ENCODE measurements at places on chromosomes 1 and 21.

GRCh38 chr1:47523835-47524215 is 86.0 kb downstream of the FOXD2 start:
- no peak for DNase-seq

DNA sequence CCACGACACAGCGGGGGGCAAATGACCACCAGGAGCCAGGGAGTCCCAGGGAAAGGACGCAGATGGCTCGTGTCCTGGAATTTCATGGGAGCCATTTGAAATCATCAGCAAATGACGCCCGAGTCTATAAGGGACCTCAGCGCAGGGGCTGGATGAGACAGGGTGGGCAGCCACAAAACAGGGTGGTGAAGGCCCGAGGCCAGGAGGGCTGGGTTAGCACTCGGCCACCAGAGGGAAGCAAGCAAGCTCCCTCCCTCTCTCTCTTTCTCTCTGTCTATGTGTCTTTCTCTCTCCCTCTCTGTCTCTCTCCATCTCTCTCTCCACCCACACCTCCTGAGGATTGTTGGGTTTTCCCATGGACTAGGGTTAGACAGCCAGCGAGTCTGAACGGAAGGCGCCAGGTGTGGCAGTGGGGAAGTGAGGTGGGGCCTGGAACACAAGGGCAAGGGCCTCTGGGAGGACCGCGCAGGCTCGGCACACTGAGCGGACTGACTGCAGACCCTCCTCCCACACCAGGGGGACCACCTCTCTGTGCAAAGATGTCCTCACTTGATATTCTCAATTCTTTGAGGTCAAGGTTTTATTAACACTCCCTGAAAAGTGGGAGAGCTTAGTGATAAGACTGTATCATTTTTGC is 73.8 kb upstream of the TMPRSS2 start:
- no peak for DNase-seq

- no peak for DNase-seq
Observed at GRCh38 chr1:54809496-54810074, 8.5 kb upstream of the TTC22 start.

GRCh38 chr1:209758400-209758799 is 2.5 kb downstream of the TRAF3IP3 start:
- no peak for DNase-seq

GRCh38 chr1:208042868-208043267 is 131.9 kb upstream of the CD34 start:
- DNase-seq = no peak

- DNase-seq = no peak
Observed at GRCh38 chr1:194366705-194367104, 1180.3 kb upstream of the B3GALT2 start.

DNA sequence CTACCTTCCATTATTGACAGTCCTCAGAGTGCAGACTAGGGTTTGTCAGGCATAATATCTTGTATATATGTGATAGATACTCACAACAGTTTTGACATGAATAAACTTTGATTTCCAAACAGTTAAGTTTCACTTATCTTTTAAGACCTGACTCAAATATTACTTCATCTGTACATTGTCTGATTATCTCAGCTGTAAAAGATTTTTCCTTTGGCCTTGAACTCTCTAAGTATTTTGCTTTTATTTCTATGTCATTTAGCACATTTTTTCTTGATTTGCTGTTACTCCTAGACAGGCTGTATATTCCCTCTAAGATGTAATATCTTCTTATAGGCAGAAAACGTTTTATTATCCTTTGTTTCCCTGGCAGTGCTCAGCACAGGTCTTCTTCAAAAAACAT is 65.6 kb upstream of the DMRTA2 start:
- no peak for DNase-seq

- DNase-seq = no peak
Observed at GRCh38 chr1:100335436-100335835, 16.9 kb upstream of the CDC14A start.

- no peak for DNase-seq
Observed at GRCh38 chr1:17113963-17114362, 5.3 kb downstream of the PADI2 start.

- DNase-seq = no peak
Observed at GRCh38 chr1:234229581-234230387, 143.5 kb upstream of the COA6 start.

DNA sequence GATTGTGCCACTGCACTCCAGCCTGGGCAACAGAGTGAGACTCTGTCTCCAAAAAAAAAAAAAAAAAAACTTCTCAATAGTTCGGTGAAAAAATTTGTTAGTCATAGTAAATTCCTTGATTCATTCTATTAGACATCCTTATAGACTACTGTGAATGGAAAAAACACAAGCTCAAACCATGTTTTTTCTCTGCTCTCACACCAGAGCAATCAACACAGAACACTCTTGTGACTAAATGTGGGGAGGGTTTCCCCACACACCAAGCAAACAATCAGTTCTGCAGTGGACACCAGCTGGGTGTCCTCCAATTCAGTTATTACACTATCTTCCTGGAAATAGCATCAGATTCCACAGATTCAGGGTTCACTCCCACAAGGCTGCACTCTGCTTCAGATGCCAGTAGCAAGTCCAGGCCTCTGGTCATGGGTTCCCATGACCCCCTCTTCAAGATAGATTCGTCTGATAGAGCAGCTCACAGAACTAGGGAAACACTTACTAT is 69.1 kb upstream of the TEKT2 start:
- DNase-seq = no peak

- DNase-seq = no peak
Observed at GRCh38 chr1:80629304-80629837, 1171.4 kb upstream of the ADGRL2 start.

DNA sequence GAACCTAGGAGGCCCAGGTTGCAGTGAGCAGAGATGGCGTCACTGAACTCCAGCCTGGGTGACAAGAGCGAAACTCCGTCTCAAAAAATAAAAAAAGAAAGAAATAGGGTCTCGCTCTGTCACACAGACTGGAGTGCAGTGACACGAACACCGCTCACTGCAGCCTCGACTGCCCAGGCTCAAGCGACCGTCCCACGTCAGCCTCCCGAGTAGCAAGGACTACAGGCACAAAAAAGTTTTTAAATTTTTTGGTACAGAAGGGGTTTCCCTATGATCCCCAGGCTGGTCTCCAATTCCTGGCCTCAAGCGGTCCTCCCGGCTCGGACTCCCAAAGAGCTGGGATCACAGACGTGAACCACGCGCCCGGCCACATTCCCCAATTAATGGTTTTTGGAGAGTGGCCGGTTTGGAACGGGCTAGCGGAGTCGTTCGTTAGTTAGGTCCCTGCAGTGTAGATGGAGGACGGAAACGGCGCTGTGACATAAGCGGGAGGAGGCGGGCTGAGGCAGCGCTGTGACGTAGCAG is 611 bp upstream of the GUK1 start:
- DNase-seq = no peak

DNA sequence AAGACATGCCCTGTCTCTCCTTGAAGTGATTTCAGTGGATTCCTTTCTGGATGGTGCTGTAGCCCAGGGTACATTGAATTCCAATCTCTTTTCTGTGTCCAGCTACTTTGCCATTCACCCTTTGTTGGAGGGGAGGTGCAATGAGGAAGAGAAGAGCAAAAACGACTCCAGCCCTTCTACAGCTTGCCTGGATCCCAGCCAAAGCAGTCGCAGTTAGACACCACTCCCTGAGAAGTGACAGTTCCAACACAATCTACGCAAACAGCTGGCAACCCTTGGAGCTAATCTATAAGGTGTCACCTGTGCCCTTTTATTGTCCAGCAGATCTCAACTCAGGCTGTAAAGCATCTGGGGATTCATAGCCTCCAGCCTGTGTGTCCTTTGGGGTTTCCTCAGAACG is 4.6 kb downstream of the CD244 start:
- no peak for DNase-seq

DNA sequence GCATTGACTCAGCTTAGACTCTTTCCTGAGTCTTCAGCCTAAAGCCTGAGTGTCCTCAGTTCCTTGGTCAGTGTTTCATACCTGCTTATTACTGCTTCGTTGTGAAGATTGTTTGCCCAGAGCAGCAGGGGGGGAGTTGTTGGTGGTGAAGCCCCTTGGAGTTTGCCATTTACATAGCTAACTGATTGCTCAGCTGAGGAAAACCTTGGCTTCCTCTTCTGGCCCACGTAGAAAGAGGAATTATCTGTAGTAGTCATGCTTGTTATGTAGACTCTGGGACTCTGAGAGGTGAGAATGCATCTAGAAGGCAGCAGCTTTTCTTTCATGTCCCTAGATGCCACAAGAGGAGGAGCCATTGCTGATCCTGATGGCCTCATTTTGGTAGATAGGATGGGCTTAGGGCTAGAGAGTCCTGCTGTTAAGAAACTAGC is 125.9 kb downstream of the MAST2 start:
- no peak for DNase-seq

DNA sequence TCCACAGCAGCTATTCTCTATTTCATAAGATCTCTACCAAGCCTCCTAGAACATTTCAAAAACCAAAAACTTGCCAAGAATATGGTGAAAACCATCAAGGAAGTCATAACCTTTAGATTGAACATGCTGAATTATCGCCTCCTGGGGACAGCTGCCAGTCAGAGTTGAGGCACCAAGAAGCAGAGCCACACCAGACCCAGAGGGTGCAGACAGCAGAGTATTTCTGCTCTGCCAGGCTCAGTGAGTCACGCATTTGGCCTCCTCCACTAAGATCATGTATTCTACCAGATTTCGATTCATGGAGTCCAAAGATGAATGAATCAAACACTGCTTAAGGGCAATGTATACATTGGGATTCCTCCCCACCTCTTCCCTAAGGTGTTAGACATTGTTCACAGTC is 2.1 kb downstream of the F3 start:
- DNase-seq = no peak

GRCh38 chr1:239112101-239112935 is 274.1 kb upstream of the CHRM3 start:
- DNase-seq = no peak

DNA sequence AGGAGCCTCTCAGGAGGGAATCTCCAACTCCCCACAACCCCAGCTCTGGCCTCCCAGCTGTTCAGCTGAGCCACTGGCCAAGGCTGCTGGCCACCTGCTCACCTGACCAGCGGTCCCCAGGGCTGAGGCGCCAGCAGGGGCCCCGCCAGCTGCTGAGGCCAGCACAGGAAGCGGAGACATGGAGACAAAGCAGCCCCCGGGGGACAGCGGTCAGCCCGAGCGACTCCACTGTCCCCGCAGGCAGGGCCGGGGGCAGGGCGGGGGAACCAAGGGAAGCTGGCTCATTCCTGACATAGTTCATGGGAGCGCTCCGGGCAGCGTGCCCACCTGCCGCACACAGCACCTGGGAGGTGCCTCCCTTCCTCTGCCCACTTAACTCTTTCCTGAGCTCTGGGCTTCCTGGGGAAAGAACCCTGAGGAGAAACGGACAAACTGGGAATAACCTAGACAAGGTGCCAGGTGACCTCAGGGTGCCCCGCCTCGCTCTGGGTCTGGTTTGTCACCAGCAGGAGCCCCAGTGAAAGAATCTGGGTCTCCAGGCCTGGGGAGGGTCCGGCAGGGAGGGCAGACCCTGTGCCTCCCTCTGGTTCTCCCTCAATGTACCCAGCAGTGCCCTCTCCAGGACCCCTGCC is 10.7 kb downstream of the EPHA2 start:
- DNase-seq = peak; percentile 58

- DNase-seq = no peak
Observed at GRCh38 chr1:1037366-1038327, 17.7 kb downstream of the AGRN start.

GRCh38 chr1:163877016-163877415 is 555.3 kb downstream of the NUF2 start:
- no peak for DNase-seq

GRCh38 chr21:38817371-38818324 is 11.9 kb downstream of the ETS2 start:
- DNase-seq = no peak

GRCh38 chr1:106817575-106817974 is 238.9 kb upstream of the PRMT6 start:
- DNase-seq = no peak

DNA sequence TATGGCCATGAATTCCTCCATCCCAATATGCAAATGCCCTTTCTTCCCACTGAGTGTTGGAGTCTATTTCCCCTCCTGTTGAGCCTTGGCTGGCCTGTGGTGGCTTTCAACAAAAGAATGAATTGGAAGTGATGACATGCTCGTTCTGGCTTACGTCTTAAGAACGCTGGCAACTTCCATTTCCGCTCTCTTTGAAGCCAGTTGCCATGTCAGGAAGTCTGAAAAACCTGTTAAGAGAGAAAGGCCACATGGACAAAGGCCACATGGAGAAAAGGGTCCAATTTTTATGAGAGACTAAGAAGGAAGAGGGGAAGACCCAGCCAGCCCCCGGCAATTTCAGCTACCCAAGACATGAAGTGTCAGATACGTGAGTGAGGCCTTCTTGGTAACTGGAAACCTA is 45.6 kb upstream of the GADD45A start:
- no peak for DNase-seq

DNA sequence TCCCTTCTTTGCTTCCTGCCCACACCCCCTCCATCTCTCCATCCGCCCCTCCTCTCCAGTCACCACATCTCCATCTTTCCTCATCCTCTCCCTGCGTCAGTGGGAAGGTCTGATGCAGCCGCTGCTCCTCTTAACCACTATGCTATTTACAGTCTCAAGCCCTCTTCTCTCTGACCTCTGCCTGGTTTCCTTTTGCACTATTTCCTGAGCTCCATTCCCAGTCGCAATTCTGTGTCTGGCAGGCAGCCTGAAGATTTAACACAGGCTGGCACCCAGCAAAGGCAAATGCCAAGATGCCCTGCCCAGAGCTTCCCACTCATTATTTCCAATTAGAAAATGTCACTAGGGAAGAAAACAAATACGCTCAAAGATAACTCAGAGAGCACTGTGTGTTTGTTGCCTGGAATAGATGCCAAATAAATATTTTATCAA is 89.6 kb upstream of the LPGAT1 start:
- DNase-seq = no peak

GRCh38 chr1:6082430-6082971 is 36.8 kb downstream of the KCNAB2 start:
- DNase-seq = no peak

- DNase-seq = no peak
Observed at GRCh38 chr1:179197690-179198297, 31.7 kb downstream of the ABL2 start.

DNA sequence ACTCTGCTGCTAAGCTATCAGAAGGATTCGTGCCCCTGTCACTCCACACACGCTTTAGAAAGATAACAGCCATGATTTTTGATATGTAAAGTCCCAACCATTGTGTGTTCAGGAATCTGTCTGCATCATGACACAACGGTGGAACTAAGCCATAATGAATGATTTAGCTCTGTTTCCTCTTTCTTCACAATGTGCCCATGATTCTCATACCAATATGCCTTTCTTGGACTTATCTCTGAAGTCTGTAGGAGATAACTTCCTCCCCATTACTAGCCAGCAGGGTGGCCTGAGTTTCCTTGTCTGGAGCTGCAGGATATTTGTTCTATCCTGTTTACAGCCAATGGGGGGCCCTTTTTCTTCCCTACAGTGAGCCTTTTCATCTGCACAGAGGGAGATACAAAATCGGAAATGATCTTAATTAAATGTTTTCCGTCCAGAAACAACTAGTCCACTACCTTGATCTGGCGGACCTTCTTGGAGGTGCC is 511.7 kb downstream of the USP25 start:
- DNase-seq = no peak

Data from omental fat pad (tissue), 4 donors.